Stimulated activated naive CD8-positive, alpha-beta T cell treated with anti-CD3 and anti-CD28 coated beads, Interleukin-15, amount 100 ng/mL, for 72 hours (primary cell): ENCODE measurements at places on chromosomes 1 and 21.

DNA sequence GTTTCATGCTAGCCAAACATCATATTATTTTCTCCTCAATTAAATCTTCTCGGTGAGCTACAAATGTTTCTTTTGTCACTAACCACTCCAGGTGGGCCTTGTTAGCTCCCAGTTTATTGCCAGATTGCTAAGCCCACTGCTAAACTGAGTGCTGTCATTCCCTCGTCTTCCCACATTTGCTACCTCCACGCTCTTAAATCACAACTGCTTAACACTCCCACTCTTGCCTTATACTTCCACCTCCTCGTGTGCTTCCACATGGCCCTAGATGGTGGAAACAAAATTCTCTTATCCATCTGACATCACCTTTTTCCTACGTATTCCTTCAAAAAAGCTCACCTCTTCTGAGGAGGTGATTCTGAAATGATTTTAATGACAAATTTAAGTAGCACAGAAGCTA, 34.6 kb upstream of the AKT3 start:
- no peak for DNase-seq

DNA sequence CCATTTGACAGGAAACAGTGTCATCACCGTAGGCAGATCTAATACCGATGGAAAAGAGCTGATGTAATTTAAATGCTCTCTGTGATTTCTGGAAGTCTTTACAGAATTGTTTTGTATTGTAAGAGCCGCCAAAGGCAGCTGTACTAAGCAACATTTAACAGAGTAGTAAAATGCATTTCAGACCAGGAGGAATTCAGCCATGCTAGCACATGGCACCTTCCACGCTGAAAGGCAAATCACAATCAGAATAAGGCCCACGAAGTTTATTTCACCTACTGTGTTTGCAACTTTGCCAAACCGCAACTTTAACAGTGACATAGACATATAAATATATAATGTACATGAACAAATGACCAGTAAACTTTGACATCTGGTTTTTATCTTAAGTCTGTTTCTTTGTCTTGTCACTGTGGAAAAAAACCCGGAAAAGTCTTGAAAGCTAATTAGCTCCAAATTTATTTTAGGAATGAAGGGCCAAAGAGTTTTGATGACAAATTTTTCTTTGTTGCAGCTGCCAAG, 26.1 kb upstream of the DISC1 start:
- no peak for DNase-seq

DNA sequence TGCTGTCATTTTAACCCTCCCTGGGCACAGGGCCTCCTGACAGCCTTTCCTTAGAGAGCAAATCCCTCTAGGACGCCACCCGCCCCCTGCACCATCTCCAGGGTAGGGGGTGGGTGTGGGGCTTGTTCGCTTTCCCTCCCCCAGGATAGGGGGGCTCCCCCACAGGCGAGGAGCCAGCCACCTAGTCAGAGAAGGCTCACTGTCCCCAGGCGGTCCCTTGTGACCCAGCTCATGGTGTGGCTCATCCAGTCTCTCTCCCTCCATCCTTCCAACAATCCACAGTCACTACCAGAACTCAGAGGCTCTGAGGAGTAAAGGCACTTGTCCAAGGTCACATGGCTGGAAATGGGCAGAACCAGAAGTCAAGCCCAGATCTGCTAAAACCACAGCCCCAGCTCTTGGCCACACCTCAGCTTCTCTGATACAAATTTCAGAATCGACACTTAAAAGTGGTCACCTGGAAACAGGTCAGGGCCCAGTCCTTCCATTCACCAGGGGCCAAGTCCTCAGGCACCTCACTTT, 89.8 kb downstream of the MRPL37 start:
- no peak for DNase-seq

DNA sequence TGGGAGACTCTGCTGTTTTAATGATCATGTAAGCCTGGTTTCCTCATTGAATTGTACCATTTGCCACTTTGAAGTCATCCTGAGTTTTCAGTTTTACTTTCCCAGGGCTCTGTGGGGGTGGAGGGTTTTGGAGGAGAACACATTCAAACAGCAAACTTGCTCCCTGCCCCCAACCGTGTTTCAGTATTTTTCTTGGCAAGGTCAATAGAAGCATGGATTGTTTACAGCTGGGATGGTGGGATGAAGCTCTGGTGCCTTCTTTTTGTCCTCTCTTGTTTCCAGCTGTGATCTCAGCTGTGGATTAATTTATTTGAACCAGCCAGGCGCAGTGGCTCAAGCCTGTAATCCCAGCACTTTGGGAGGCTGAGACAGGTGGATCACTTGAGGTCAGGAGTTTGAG, 54.3 kb upstream of the SERBP1 start:
- no peak for DNase-seq

DNA sequence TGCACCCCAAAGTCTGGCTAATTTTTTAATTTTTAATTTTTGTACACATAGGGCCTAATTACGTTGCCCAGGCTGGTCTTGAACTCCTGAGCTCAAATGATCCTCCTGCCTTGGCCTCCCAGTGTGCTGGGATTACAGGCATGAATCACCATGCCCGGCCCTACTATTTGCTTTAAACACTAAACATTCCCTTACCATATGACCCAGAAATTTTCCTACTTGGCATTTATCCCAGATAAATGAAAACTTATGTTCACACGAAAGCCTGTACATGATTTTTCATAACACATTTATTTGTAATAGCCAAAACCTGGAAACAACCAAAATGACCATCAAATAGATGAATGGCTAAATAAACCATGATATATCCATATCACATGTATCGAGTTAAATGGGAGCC, 35.8 kb downstream of the NDUFS5 start:
- no peak for DNase-seq

GRCh38 chr1:204059970-204060369, 12.9 kb upstream of the SOX13 start:
- no peak for DNase-seq

GRCh38 chr21:42758721-42759593, 105.5 kb downstream of the PDE9A start:
- DNase-seq = no peak

DNA sequence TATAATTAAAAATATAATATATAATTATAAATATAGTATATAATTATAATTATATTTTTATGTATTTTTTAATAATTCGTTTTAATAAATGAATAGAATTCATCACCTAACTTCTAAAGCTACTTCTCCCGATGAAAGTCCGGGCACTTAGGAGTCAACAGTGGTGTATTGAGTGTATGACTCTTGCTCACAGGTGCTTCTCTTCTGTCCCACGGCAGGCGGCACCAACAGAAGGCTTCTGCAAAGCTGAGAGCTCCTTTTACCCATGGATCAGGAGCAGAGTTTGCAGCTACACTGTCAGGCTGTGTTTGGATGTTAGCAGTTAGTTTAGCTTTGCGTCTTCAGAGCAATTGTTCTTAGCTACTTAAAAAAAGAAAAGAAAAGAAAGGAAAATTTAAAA, 122.4 kb downstream of the LIPI start:
- DNase-seq = no peak

DNA sequence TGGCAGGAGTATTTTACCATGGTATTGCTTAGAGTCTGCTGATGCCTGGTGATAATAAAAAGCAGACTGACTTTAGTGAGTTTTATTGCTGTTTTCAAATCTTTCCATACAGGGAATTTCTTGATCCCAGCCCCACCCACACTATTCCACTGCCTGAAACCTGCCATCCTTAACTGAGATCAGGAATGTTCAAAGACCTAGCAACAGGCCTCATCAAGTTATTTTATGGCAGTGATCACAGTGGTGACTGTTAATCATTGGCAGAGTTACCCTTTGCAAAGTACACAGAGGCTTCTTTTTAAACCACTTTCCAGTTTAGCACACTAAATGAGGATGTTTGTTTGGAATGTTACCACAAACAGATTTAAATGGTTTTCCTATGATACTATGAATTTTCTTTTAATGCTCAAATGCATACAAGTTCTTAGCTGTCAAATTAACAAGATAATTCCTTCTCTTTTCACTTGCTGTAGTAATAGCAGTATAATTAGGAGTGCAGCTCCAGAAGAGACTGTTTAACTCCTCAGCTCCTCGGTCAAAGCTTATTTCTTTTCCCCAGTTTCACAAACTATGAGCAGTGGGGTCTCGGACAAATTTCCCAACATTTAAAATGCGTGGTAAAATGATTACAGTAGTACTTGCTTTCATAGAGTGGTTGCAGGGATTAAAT, 69.9 kb upstream of the USP25 start:
- DNase-seq = no peak

- no peak for DNase-seq
Measured at GRCh38 chr1:53945183-53945432, 391 bp downstream of the IFT25 start.

GRCh38 chr1:237139732-237140131, 97.7 kb downstream of the RYR2 start:
- DNase-seq = no peak

DNA sequence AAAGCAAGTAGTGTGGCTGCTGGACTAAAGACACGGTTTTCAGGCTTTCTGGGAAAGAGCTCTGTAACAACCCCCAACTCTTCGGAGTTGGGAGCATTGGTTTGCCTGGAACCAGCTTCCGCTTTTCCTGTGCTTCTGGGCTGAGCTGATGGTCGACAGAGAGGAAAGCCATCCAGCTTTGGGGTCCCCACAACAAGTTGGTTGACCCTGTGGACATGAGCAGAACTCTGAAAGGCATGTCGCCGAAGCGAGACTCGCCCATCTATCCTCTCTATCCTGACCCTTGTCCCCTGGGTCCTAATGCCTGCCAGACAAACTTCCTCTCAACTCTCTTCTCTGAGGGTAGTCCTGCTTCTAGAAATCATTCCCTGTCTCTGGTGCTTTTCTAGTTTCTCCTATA, 31.9 kb upstream of the FCGR2A start:
- DNase-seq = peak; percentile 25

- DNase-seq = no peak
Measured at GRCh38 chr1:70033266-70033873, 172.0 kb downstream of the LRRC40 start.

- DNase-seq = no peak
Measured at GRCh38 chr1:111369645-111370044, 57.9 kb downstream of the OVGP1 start.

DNA sequence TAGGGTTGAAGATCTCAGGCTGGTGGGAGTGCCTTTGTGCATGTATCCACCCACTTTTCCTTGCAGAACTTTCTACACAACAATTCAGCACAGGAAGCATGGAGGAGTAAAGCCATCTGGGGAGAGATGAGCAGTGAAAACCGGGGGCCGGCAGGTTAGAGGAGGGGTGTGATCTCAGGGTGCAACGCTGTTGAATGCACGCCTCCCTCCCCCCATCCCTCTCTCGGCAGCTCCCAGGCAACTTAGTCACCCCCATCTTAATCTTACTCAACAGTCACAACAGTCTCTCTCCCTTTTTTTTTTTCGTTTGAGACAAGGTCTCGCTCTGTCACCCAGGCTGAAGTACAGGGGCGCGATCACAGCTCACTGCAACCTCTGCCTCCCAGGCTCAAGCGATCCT, 16.6 kb upstream of the ABCG1 start:
- DNase-seq = no peak

GRCh38 chr1:53120659-53121058, 21.8 kb downstream of the SLC1A7 start:
- no peak for DNase-seq

- DNase-seq = no peak
Measured at GRCh38 chr1:9340864-9341263, 48.2 kb downstream of the SPSB1 start.

DNA sequence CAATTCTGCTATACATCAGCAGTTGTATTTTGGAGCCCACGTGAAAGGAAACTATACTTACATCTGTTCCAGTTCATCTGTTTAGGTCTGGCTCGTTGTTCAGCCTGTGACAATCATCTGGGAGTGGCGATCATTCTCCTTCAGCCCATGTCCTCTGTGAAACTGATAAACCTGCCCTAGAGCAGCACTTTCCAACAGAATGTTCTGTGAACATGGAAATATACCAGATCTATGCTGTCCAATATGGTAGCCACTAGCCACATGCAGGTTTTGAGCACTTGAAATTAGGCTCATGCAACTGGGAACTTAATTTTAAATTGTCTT, 24.5 kb upstream of the COQ8A start:
- no peak for DNase-seq

GRCh38 chr1:184888505-184888904, 85.8 kb downstream of the NIBAN1 start:
- no peak for DNase-seq

DNA sequence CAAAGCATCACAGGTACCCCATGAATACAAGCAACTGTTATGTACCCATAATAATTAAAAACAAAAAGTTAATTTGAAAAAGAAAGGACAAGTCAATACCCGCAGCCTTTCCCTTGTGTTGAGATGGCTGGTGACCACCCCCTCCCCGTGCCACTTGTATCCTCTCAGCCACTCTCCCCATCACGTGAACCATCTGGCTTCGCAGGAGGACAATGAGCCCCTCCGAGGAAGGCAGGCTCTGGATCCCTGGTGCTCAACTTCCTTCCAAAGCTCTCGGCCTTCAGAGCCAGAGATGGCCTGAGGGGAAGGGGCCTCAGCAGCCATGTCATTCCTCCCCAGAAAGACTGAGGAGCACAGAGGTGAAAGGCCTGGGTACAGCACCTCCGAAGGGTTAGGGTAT, 120.4 kb upstream of the RAB4A start:
- DNase-seq = no peak

- DNase-seq = no peak
Measured at GRCh38 chr1:115307661-115308060, 30.4 kb downstream of the NGF start.

DNA sequence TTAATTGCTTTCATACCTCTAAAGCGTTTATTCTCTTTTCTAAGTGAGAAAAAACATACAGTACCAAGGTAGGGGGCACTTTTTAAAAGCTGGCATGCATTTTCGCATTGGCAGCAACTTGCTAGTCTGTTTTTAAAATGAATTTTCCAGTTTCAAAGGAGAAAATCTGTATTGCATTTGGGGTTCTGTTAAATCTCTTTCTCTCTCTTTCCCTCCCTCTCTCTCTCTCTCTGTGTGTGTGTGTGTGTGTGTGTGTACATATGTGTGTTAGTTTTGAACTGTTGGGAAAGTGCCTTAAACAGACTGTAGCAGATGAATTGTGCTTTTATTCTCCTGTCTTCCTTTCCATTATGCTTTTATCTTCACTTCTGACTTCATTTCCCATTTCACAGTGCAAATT, 7.3 kb downstream of the NIBAN1 start:
- DNase-seq = no peak

GRCh38 chr1:5370311-5370710, 621.9 kb downstream of the NPHP4 start:
- no peak for DNase-seq

- no peak for DNase-seq
Measured at GRCh38 chr1:154533952-154534844, 24.3 kb downstream of the UBE2Q1 start.

DNA sequence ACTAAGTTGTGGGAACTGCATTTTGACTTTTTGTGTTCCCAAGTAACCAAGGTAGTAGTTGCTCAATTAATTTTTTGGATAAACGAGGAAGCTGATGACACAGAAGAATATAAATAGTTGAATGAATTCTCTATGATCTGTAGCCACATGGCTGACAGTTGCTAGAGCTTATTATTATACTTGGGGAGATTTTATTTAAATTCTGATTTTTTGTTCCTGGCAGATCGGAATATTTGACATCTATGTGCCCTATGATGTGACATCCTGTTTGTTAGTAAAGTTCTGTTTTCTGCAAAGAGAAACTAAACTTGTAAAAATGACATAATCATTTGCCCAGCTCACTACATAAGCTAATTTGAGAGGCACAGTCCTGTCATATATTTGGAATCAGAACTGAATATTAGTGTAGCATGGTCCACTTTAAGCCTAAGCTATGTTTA, 9.7 kb upstream of the LYST start:
- DNase-seq = no peak
